ENCODE measurements at places on chromosomes 1 and 21. TPM values are rescaled to one million over a fixed set of nuclear protein-coding genes. Genes with fewer than 3 reads are reported as not detected.

DNA sequence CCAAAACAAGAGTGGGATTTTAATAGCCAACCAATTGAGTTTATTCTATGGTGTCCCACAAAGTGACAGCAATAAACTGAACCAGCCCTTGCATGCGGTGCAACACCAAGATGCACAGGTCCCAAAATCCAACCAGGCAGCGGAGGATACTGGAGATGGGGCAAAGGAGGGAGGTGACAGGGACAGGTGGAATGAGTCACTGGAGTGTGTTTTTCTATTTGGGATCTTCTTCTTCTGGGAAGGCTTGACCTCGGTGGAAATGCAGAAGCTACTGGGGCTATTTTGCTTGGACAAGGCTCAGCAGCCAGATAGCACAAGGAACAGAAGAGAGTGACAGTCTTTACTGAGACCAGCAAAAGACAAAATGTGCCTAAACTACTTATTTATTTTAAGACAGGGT is 97.5 kb downstream of the PLXNA2 start:
- no peaks in the 10 kb centered on the region for H3K4me1 ChIP-seq
- no peak for DNase-seq
- H3K27me3 ChIP-seq: no peaks in the 10 kb centered on the region
- no peaks in the 10 kb centered on the region for H3K36me3 ChIP-seq

GRCh38 chr1:243475966-243476365 is 220.1 kb downstream of the SDCCAG8 start:
- no peaks in the 10 kb centered on the region for H3K4me1 ChIP-seq
- DNase-seq: no peak
- no peak overlapping the region for H3K27ac ChIP-seq
- no peaks in the 10 kb centered on the region for H3K27me3 ChIP-seq
- no peak overlapping the region for H3K4me3 ChIP-seq

GRCh38 chr1:3160647-3161145 is 91.7 kb downstream of the PRDM16 start:
- H3K4me1 ChIP-seq: no peaks in the 10 kb centered on the region
- H3K27ac ChIP-seq: no peak overlapping the region
- H3K27me3 ChIP-seq: no peaks in the 10 kb centered on the region
- H3K4me3 ChIP-seq: no peak overlapping the region
- no peak for DNase-seq
- H3K36me3 ChIP-seq: no peaks in the 10 kb centered on the region

- peak overlapping the region; percentile 54 for H3K27ac ChIP-seq
- H3K4me1 ChIP-seq: no peaks in the 10 kb centered on the region
- no peaks in the 10 kb centered on the region for H3K27me3 ChIP-seq
- H3K4me3 ChIP-seq: no peak overlapping the region
- H3K36me3 ChIP-seq: no peaks in the 10 kb centered on the region
- DNase-seq: no peak
These were observed 29.3 kb downstream of the AK2 start for GRCh38 chr1:33007190-33008050.

DNA sequence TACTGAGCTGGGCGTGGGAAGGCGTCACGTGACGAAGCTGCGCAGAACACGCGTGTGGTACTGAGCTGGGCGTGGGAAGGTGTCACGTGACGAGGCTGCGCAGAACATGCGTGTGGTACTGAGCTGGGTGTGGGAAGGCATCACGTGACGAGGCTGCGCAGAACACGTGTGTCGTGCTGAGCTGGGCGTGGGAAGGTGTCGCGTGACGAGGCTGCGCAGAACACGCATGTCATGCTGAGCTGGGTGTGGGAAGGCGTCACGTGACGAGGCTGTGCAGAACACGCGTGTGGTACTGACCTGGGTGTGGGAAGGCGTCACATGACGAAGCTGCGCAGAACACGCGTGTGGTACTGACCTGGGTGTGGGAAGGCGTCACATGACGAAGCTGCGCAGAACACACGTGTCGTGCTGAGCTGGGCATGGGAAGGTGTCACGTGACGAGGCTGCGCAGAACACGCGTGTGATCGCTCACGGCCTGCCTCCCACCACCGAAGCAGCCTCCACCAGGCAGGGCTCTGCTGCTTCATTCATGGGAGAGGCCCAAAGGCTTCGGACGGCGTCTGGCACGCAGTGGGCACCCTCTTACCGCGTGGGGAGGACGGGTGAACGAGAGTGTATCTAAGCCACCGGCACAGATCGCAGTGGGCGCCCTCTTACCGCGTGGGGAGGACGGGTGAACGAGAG is 24.0 kb downstream of the CFAP74 start:
- no peaks in the 10 kb centered on the region for H3K4me1 ChIP-seq
- DNase-seq: no peak
- no peaks in the 10 kb centered on the region for H3K27me3 ChIP-seq
- H3K27ac ChIP-seq: no peak overlapping the region
- no peak overlapping the region for H3K4me3 ChIP-seq

DNA sequence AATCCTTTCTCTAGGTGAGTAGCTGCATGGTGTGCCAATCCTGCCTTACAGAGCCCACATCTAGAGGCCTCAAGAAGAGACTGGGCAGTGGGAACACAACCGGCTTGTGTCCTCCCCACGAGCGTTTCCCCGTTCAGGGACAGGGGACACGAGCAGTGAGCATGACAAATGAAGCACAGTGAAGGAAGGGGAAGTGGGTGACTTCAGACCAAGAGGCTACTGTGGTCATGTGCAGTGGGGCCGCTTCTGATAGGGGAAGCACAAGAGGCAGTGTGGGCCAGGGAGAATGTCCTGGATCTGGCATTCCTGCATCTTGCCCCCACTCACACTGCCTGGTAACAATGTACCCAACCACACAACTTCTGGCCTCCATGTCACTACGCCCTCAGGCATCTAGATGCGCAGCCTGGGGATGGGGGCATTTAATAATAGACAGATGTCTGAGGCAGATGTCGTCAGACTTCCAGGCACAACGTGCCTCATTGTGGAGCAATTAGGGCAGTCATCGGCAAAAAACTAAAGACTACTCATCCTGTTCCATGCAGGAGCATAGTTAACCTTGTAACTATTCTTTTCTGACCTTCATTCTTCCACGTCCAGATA is 155.6 kb upstream of the NBPF11 start:
- no peak overlapping the region for H3K4me3 ChIP-seq
- no peaks in the 10 kb centered on the region for H3K4me1 ChIP-seq
- no peak for DNase-seq
- H3K36me3 ChIP-seq: no peaks in the 10 kb centered on the region
- H3K27me3 ChIP-seq: no peaks in the 10 kb centered on the region

- no peak overlapping the region for H3K4me3 ChIP-seq
- DNase-seq: peak; percentile 45
- no peak overlapping the region for H3K27ac ChIP-seq
- no peaks in the 10 kb centered on the region for H3K27me3 ChIP-seq
- H3K4me1 ChIP-seq: no peaks in the 10 kb centered on the region
- H3K36me3 ChIP-seq: no peaks in the 10 kb centered on the region
These were observed 12.6 kb downstream of the DAB1 start for GRCh38 chr1:57411262-57411661.

- H3K4me3 ChIP-seq: no peak overlapping the region
- no peaks in the 10 kb centered on the region for H3K36me3 ChIP-seq
- no peak overlapping the region for H3K27ac ChIP-seq
- no peak for DNase-seq
- no peaks in the 10 kb centered on the region for H3K4me1 ChIP-seq
These were observed 249.3 kb downstream of the TNR start for GRCh38 chr1:175494011-175494554.

GRCh38 chr1:38950553-38950952 is 8.9 kb upstream of the RHBDL2 start:
- no peaks in the 10 kb centered on the region for H3K4me1 ChIP-seq
- no peaks in the 10 kb centered on the region for H3K36me3 ChIP-seq
- H3K27ac ChIP-seq: peak overlapping the region; percentile 48
- DNase-seq: no peak

DNA sequence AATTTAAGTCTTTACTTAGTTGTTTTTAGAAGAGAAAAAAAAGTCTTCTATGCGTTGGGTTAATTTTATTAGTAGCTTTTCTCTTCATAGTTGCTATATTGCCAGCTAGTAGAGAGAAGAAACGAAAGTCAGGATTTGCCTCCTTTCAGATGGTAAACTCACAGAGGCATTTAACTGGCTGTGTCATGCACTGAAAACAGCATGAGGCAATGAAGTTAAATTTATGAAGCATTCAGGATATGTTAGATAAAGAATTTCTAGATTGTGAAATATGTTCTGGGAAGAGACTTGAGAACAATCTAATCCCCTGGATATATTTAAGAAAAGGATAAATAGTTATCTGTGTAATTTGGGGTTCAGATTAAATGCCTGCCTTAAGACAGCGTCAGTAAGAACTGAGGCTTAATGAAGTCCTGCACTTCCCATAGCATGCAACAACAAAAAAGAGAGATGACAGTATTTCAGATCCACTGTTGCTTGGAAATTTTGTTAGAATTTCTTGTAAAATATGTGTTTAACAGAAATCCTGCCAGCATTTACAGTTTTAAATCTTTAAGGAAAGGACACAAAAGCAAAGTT is 1.7 kb downstream of the ANGPTL1 start:
- no peaks in the 10 kb centered on the region for H3K4me1 ChIP-seq
- no peaks in the 10 kb centered on the region for H3K27me3 ChIP-seq
- H3K36me3 ChIP-seq: no peaks in the 10 kb centered on the region

- H3K4me1 ChIP-seq: peaks cover 18% of the 10 kb centered on the region
- H3K4me3 ChIP-seq: peak within 1 kb of the TSS; percentile 97
- H3K27me3 ChIP-seq: no peaks in the 10 kb centered on the region
- DNase-seq: peak; percentile 90
These were observed at the start of gene KLHL21 for GRCh38 chr1:6602669-6603237. KLHL21 (minus strand) TSS chr1:6602869; CDS start chr1:6602817, 52 bp downstream.

DNA sequence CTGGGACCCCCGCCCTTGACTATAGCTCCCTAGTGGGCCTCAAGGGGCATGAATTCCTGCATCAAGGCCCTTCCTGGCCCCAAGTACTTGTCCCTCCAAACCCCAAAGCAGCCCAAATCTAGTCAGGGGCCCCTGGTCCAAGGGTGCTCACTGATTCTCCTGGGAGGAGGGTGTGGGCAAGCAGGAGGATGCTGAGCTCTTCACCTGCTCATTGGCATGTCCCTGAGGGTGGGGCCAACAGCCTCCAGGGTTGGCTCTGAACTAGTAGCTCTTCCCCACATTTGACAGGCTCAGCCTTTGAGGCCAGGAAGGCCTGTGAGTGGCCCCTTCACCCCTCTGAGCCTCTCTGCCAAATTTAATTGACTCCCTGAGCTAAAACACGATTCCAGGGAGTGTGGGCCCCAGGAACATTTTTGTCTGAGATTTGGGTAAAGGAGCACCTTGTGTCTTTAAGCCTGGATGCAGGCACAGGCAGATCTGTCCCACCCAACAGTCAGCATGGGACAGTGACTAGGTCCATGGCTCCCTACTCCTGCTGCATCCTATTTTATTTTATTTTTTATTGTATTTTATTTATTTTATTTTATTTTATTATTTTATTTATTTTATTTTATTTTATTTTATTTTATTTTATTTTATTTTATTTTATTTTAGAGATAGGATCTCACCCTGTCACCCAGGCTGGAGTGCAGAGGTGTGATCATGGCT is 11.0 kb upstream of the WNT9A start:
- H3K4me1 ChIP-seq: no peaks in the 10 kb centered on the region
- H3K27me3 ChIP-seq: no peaks in the 10 kb centered on the region
- no peaks in the 10 kb centered on the region for H3K36me3 ChIP-seq
- H3K27ac ChIP-seq: no peak overlapping the region
- no peak for DNase-seq

- no peak overlapping the region for H3K27ac ChIP-seq
- no peak for DNase-seq
These were observed 793.8 kb downstream of the PLA2G4A start for GRCh38 chr1:187622545-187622944.

GRCh38 chr1:234638832-234639799 is 29.1 kb upstream of the IRF2BP2 start:
- H3K4me3 ChIP-seq: no peak overlapping the region
- DNase-seq: no peak
- H3K27ac ChIP-seq: no peak overlapping the region
- H3K36me3 ChIP-seq: no peaks in the 10 kb centered on the region

DNA sequence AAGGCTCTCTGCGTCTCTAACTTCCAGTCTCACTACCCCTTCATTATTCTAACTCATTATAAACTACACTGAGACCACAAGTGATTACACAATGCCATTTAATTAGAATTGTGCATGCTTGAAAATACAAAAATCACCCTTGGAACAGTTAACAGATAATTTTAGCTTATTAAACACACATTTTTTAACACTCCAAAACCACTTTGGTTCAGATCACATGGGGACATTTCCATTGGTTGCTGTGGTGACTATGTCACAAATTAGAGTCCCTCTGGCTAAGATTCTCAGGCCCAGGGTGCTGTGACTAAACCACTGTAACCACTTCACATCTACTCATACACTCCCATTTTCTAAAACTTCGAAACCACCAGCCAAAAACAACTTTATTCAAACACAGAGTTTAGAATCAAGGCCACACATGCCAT is 43.0 kb downstream of the JAK1 start:
- DNase-seq: no peak
- H3K27me3 ChIP-seq: no peaks in the 10 kb centered on the region
- peaks cover 13% of the 10 kb centered on the region for H3K4me1 ChIP-seq
- no peak overlapping the region for H3K4me3 ChIP-seq

GRCh38 chr21:24127651-24128050 is 1479.6 kb downstream of the MRPL39 start:
- H3K4me1 ChIP-seq: no peaks in the 10 kb centered on the region
- DNase-seq: no peak
- no peaks in the 10 kb centered on the region for H3K27me3 ChIP-seq
- no peak overlapping the region for H3K4me3 ChIP-seq

- no peak for DNase-seq
- H3K27me3 ChIP-seq: no peaks in the 10 kb centered on the region
- peak overlapping the region; percentile 6 for H3K4me3 ChIP-seq
- peak overlapping the region; percentile 43 for H3K27ac ChIP-seq
- no peaks in the 10 kb centered on the region for H3K4me1 ChIP-seq
These were observed 132.9 kb upstream of the ERG start for GRCh38 chr21:38631206-38631605.

- H3K36me3 ChIP-seq: no peaks in the 10 kb centered on the region
- no peak for DNase-seq
- no peak overlapping the region for H3K27ac ChIP-seq
These were observed 14.7 kb downstream of the YTHDF2 start for GRCh38 chr1:28751315-28752060.

DNA sequence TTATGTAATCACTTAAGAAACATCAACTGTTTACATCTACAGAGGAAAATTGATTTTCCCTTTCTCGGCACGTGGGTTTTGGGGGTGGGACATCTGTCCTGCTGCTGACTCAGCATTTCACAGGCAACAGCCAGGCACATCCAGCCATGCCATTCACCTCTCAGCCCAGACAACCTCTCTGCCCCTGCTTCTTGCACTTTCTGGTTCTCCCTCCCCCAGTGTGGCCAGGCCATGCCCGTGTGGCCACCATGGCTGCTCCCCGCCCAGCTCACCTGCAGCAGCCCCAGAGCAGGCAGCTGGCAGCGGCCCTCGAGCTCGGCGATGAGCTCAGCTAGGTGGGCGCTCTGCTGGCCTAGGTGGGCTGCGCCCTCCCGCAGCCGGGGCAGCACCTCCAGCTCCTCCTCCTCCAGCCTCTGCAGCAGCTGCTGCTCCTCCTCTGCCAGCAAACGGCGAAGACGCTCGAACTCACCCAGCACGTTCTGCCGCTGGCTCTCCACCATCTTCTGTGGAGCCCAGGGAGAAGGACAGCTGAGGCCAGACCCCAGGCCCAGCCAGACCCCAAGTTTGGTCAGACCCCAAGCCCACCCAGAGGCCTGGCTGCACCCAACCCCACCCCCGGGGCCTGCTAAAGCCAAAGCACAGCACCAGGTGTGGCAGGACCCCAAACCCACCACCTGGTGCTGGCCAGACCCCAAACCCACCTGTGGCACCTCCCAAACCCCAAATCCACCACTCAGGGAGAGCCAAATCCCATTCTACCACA is 5.8 kb downstream of the TRIM11 start:
- H3K4me3 ChIP-seq: no peak overlapping the region
- H3K36me3 ChIP-seq: no peaks in the 10 kb centered on the region
- H3K4me1 ChIP-seq: peaks cover 9% of the 10 kb centered on the region

Gene CFHR4
- total RNA-seq: not detected

Gene FMN2
- total RNA-seq: 3.3 TPM

Gene C4BPA
- total RNA-seq: 7.5 TPM

Gene HPCA
- total RNA-seq: not detected

Measured in breast epithelium (tissue), 4 donors.